Left renal pelvis (tissue), 4 donors: ENCODE measurements at places on chromosomes 13 and 19.

GRCh38 chr13:20360041-20360491, 127.9 kb upstream of the GJB6 start:
- DNase-seq = no peak

DNA sequence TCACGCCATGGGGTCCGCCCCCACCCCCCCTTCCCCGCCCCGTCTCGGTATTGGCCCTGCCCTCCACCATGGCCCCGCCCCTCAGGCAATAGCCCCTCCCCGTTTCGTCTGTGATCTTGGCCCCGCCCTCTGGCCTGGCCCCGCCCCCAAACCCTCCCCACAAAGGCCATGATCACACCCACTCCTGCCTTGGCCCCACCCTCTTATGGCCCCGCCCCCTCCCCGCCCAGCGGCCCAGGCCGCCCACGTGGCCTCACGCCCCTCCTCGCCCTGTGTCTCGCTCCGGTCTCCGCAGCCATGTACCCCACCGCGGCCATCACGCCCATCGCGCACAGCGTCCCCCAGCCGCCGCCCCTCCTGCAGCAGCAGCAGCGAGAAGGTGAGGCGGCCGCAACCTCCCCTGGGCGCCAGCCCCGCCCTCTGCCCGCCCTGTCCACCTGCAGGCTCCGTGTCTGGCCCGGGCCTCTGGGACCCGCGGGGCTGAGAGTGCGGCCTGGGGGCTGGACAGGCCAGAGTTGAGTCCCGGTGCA, 61.3 kb downstream of the CELF5 start:
- no peak for DNase-seq

DNA sequence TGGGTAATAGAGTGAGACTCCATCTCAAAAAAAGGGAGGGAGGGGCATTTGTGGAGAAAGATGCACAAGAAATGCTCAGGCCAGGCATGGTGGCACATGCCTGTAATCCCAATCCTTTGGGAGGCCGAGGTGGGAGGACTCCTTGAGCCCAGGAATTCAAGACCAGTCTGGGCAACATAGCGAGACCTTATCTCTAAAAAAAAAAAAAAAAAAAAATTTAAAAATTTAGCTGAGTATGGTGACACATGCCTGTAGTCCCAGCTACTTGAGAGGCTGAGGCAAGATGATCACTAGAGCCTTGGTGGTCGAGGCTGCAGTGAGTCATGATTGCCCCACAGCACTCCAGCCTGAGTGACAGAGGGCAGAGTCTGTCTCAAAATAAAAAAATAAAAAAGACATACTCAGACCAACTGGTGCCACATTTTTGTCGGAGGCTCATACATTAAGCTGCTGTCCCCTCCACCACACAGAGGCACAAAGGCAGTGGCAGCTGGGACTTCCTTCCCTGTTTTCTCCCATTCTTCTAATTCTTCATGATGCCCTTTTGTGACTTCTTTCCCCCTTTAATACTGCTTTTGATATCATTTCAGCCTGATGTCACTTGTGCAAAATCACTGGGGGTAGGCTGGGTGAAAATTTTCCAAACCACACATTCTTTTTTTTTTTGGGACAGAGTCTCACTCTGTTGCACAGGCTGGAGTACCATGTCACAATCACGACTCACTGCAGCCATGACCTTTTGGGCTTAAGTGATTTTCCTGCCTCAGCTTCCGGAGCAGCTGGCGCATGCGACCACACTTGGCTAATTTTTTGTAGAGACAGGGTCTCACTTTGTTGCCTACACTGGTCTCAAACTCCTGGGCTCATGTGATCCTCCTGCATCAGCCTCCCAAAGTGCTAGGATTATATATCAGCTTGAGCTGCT, 26.8 kb upstream of the CXCL17 start:
- no peak for DNase-seq

- DNase-seq = no peak
Observed at GRCh38 chr19:1492474-1493006, 1.6 kb downstream of the REEP6 start.
